Left forelimb (tissue), 1 donor: ENCODE measurements at places on chromosomes 4 and X.

DNA sequence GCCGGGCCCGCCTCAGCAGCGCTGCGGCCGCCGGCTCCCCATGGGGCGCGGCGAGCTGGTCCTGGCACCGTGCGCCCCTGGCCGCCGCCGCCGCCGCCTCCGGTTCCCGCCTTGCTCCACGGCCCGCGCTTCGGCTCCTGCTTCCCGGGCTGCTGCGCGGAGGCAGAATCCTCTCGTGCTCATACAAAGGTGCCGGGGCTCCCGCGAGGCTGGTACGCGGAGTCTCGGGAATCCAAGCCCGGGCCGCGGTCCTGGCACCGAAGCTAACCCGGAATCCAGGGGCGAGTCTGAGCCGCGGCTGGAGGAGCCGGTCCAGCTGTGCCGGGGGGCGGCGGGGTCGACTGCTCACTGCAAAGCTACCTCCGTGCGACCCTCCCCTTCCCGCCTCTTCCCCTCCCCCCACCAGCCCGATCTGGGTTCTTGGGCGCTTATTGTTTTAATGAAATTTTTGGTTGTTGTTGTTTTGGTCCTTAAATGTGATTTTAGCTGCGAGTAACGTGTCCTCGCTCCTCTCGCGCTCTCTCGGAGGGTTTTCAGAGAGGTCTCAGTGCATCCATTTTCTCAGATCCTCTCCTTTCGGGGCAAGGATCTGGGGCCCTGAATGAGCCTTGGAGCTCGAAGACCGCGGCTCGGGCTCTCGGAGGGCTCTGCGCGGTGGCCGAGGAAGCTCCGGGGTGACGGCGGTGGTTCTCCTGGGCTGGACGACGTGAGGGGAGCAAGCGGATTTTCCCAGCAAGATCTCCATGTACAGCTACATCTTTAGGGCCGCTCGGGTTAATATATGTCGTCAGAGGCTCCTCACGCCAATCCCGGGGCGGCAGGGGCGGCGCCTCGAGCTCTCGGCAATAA is at the start of gene HAND2:
TSS of gene HAND2 (minus strand) at position 753 of the 849 bp plus-strand sequence. CDS start 940 bp downstream, outside the sequence.
- DNase-seq, result peak; percentile 89

GRCh38 chrX:118780911-118781310 is 42.7 kb upstream of the ZCCHC12 start:
- DNase-seq, result no peak

- DNase-seq, result no peak
Observed at GRCh38 chrX:79176028-79176427, 31.5 kb downstream of the GPR174 start.

DNA sequence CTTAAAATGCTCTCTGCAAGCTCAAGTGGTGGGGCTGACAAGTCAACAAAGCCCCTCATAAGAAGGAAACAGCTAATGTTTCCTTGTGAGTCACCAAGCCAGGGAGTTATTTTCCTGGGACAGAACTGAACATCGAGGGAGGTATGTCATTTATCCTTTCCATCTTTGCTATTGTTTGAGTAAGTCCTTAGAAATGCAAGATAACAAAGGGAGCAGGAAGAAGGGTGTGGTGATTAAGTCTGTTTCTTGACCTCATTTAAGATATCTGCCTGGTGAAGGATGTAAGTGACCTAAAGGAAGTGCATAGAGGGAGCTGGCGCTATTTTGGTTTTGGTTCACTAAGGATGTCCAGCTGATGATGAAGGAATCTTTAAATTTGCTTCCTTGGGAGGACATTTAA is 39.9 kb downstream of the ATG4A start:
- no peak for DNase-seq

GRCh38 chr4:119946359-119946758 is 120.3 kb downstream of the MAD2L1 start:
- no peak for DNase-seq

DNA sequence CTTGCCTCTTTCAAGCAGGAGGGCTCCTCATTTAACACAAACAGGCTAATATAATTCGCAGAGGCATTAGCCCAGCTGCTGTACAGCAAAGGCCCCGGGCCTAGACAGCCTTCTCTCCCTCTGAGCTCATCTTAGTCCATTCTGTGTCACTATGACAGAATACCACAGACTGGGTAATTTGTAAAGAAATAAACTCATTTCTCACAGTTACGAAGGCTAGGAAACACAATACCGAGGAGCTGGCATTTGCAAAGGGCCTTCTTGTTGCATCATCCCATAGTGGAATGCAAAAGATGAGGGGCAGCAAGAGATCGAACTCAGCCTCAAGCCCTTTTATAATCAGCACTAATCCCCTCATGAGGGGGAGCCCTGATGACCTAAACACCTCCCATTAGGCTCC is 48.5 kb downstream of the TSPAN5 start:
- no peak for DNase-seq

GRCh38 chrX:41895826-41896225 is 27.5 kb downstream of the CASK start:
- DNase-seq, result no peak

GRCh38 chr4:37383579-37384229 is 139.2 kb downstream of the NWD2 start:
- no peak for DNase-seq

GRCh38 chr4:14925471-14925870 is 76.8 kb upstream of the CPEB2 start:
- DNase-seq, result no peak

DNA sequence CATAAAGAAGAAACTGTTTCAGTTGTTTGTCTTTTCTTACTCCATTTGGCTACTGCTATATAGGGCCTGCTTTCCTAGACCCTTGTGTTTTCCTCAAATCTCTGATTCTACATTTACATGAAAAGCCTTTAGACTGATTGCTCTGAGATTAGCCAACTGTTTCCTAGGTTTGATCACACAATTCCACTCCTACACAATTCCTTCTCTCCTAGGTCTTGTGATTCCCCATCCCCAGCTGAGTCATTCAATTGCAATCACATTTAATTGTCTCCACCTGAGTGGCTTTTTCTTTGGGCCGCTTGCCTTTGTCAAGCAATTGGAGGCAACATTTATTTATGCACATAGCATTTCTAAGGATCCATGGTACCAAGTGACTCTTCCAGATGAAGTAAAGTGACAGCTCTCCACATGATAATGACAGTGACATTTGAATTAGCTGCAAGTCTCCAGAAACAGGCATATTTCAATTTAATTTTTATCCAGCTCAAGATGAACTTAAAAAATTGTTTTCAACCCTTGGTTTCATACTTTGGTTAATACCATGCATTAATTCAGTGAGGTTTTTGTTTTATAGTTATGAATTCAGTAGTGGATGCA is 35.8 kb downstream of the ATXN3L start:
- DNase-seq, result no peak

- no peak for DNase-seq
Observed at GRCh38 chr4:40363382-40363920, 28.3 kb downstream of the CHRNA9 start.

GRCh38 chrX:140480765-140481164 is 24.1 kb downstream of the SOX3 start:
- DNase-seq, result no peak

- no peak for DNase-seq
Observed at GRCh38 chr4:78213218-78213617, 156.1 kb downstream of the FRAS1 start.

GRCh38 chr4:18976884-18977283 is 955.3 kb upstream of the LCORL start:
- DNase-seq, result no peak

DNA sequence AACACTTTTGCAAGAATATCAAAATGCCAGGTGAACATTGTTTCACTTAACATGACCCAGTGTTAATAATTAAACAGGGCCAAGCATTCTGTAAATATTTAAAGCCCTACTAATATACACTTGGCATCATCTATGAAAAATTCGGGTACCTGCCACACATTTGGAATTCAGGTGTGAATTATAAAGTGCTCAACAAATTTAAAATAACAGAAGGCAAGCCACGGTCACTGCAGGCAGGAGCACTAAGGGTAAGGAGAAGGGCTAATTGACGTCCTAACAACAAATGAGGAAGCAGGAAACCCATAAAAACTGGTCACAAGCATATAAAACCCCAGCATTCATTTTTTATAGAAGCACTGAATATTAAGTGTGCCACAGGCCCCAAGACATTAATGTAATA is 43.8 kb upstream of the CPEB2 start:
- no peak for DNase-seq

DNA sequence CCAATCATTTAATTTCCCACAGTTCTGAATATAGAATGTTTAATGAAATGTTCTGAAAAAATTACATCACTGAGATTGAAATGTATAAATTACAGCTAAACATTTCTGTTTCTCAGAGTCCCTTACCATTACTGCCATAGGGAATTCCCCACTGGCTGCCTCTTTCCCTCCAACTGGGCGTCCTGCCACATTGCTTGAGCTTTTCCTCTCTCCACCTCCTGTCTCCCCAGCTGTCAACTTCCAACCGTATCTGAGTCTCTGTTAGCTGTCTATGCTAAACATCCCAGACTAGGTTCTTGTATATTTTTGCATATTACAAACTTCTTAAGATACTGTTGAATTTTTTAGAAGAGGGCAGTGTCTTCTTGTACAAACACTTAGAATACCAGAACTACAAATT is 407.3 kb upstream of the SLIT2 start:
- DNase-seq, result no peak

DNA sequence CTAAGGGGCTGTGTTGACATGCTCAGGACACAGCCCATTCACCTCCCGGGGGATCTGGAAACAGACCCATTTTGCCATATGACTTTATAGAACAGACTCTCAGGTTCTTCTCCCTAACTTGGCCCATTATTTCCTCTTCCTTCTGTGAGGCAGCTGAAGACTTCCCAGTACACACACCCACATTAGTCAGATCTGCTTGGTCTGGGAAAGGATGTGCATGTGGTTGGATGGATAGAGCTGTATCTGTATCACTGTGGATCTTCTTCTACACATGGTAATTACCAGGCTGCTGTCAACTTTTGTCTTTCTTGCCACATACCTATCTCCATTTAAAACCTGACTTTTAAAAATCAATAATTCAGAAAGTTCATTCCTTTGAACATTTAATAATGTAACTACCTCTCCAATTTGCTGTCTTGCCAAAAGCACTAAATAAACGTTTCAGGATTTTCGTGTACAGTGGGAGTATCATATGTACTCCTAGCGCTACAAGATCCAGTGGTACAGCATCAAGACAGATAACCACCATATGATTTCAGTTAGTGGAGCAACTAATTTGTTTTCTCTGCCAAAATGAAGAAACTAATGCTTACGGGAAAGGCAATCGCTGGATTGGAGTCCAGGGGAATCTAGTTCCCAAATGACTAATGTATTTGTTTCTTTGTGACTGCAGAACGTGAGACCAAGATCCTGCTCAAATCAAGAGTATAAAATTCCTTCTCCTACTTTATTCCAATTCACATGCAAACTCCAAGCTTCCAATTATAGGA is 134.1 kb upstream of the MAP3K15 start:
- DNase-seq, result no peak

DNA sequence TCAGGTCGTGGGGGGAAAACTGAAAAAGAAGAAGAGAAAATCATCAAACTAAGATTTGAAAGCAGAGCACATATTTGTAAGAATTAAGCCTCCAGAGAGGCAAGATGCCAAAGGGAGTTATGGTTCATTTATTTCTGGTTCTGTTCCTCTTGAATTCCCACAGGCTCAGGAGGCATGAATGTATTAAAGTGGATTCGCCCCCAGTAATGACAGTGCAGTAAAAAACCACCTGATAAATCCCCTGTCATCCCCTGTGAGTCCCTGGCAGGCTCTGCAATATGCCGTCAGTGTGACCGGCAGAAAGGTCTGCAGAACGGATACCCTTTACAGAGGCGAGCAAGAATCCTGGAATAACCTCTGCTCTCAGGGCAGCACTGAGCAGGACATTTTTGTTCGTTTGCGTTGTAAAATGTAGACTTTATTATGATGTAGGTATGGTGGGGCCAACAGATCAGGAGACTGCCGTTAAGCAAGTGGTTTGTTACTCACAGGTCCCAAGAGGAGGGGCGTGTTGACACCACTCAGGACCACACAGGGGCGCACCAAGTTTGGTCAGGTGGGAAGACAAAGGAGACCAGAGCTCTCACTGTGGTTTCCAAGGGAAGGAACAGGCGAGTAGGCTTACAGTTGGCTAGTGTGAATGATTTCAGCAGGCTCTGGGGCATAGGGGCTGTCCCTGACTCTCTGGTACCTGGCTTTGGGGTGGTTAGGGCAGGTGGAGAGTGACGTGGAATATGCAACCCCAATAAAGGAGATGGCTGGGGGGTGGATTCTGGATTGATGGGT is 75.3 kb downstream of the DHRSX start:
- DNase-seq, result no peak

DNA sequence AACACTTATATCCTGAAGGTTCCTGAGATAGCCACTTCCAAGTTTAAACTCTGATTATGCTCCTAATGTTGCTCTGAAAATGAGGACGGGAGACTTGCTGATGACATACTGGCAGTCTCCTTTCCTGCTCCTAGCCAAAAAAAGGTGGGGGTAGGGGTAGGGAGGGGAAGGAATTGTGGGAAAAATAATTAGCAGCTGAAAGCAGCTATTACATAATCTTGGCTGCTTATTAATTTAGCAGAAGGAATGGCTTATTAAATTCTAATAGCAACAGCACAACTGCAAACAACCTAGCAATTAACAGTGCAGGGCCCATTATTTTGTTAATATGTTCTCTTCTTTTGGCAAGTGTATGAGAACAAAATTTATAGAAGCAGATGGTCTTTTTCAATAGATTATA is 2.0 kb upstream of the AP1S2 start:
- no peak for DNase-seq

DNA sequence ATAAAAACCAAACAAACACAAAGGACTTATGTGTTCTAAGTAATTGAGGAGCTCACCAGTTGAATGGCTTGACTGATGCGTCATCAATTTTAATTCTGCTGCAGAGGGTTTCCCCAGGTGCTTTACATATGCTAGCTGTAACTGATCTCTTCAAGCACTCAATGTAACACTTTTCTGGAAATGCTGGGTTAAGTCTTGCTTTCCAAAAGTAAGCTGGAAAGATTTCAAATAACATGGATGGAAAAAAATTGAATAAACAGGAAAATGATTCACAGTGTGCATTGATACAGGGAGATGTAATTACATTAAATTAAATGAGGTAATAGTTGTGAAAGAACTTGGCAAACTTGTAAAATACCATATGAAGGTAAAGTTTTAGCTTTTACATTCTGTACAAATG is 186.7 kb upstream of the WDFY3 start:
- no peak for DNase-seq

DNA sequence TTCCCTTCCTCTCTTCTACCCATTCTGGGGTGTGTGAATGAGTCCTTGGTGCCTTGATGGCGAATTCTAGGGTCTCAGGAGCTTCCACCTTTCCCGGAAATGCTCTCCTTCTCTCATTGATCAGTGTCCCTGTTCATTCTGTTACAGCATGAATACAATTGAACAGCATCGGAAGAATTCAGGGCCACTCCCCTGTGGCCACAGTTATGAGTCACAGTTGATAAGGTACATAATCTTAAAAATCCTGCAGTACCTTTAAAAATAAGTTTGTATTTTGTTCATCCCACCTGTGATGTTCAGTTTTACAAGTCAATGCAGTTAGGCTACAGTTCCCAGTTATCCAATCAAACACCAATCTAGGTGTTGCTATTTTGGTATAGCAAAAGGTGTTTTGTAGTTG is 47.3 kb upstream of the FAM9A start:
- DNase-seq, result no peak

DNA sequence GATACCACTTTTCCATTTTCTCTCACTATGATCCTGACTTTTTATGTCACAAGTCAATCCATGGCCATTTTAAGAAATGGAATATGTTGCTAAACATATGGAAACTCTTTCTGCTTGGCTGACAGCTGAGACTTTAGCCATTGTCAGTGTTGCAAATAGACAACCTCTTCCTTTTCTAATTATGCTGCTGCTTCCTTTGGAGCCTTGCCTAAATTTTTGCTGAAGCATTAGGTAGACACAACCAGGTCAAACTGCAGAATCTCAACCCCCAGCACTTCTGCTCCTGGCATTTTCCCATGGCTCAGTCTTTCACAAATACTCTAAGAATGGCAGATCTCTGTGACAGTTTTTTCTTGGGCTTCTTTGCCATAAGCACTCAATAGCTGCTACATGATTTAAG is 543.3 kb downstream of the GRID2 start:
- DNase-seq, result no peak
